Cortex of kidney (tissue), 1 donor: ENCODE measurements at places on chromosomes 1 and 21.

- no peak for DNase-seq
These were observed 145.7 kb upstream of the BARHL2 start for GRCh38 chr1:90862782-90863181.

DNA sequence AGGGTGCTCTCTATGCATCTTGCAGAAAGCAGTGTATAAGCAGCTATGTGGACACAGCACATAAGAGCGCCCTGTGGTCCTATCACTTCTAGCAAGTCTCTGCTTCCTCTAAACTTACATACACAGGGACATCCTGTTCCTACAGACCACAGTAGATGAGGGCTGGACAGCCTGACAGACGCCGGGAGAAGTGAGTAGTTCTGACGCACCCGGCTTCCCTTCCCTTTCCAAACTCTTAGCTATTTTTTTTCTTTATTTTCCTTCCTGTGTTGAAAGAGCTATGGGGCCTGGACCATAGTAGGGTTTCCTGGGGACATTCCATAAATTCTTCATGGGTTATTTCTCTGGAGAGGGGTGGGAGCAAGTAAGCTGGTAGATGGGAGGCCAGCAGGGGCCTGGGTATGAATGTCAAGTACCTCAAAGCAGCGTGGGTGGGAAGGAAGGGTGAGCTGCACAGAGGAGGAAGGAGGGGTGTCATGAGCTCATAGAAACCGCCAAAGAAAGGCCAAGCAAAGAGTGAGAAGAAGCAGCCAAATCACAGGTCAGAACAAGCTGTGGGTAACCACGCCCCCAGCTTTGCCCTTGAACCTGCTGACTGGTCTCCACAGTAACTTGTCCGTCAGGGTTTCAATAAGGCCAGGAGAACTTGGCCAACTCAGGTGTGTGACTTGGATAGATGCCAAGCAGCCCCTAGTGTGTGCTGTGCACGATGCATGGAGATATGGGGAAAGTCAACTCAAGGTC, 36.6 kb downstream of the PLXNA2 start:
- DNase-seq: no peak

- DNase-seq: no peak
These were observed 195.4 kb upstream of the RUNX1 start for GRCh38 chr21:35244514-35244913.

GRCh38 chr1:168470901-168471431, 72.8 kb downstream of the XCL2 start:
- DNase-seq: no peak

DNA sequence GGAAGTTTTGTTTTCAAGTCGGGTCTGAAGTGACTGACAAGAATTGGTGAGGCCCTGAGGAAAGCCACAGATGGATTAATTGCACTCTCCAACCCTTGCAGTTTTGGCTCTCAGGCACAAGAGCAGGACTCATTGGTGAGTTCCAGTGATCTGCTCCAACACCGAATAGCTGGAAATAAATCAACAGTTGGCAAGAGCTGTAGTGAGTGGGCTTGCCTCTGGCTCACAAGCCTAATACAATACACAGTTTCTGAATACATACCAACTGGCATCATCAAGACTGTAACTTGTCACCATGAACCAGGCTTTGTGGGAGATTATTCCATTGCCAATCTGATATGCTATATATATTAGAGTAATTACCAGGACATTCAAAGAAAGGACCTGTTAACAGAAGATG, 131.6 kb downstream of the GRIK1 start:
- no peak for DNase-seq

DNA sequence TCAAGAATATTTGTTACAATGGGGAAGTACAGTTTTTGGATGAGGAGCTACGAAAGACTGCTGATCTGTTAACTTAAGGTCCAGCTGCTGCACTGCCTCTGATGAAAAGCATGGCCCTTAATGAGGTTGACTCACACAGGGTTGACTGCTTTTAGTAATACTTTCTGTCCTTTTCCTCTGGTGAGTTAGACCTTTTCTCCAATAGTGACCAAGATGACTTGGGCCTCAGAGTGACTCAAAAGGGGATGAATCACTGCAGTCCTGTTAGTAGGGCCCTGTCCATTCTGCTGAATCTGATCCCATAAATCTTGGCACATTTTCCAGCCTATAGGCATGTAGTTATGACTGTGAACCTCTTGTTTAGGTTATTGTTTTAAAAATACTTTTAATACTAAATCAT, 2.7 kb downstream of the DISP1 start:
- DNase-seq: no peak

DNA sequence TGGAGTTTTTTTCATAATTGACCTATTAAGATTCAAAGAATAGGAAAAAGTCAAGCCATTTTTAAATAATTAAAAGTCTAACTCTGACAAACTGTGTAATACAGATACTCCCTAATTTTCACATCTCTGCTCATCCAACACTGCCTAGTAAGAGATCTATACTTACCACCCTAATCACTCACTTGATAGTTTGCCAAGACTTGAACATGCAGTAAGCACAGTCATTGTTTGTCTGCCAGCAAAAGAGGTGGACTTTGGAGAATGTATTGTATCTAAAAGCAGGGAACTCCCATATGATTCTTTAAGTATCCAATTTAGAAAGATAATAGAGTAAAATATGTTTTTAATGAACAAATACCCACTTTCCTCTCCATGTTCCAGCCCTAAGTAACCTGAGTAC, 15.5 kb downstream of the TMEM59 start:
- no peak for DNase-seq

GRCh38 chr1:238101923-238102322, 211.2 kb upstream of the ZP4 start:
- DNase-seq: no peak

DNA sequence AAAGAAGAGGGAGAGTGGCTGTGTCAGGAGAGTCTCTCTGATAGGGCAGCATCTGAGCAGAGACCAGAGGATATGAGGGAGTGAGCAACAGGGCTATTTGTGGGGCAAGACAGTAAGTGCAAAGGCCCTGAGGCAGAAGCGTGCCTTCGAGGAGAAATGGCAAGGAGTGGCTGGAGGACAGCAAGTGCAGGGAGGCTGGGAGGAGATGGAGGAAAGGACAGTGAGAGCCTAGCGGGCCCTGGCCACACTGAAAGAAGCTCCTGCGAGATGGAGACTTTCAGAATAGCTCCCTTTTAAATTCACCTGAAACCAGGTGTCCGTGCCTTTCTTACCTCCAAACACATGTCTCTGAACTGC, 25.2 kb downstream of the EXOC8 start:
- DNase-seq: no peak

GRCh38 chr1:77541162-77541545, 141.3 kb downstream of the ZZZ3 start:
- DNase-seq: no peak

DNA sequence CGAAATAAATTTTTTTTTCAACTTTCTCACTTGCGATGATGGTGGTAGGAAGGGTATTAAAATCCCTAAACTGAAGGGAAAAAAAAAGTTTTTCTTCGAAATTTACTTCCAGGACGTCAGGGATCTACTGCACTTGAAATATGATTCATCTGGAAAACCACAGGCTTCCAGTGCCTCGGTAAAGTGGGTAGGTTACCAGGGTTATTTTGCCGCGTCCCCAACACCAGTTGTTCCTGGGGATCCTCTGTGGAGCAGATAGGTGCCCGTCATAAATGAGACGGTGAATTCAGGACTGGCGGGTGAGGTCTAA, 773 bp downstream of the RABIF start:
- DNase-seq: no peak

- DNase-seq: no peak
These were observed 6.8 kb downstream of the SSU72 start for GRCh38 chr1:1567891-1568291.

GRCh38 chr1:150985179-150985825, 3.2 kb downstream of the ANXA9 start:
- DNase-seq: no peak

DNA sequence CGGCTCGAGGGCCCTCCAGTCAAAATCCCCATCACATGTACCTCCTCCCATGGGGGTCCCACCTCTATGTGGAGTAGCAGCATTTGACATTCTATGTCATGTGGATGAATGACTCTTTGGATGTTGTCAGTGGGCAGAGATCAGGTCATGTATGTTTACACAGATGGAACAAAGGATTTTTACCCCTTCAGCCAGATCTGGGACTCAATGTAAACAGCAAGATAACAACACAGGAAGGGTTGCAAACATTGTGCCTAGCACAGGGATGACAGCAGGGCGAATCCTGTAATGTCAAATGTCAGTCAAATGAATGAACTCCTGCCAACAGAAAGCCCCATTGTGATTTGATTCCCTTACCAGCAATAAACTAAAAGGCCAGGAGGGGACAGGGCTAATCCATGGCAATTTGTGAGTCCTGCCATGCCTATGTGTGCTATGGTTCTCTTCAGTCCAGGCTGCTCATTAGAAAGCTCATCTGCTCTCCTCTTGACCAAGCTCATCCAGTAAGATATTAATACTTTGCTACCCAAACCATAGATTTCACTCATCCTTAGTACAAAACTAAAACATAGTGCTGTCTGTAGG, 60.3 kb downstream of the PGBD5 start:
- no peak for DNase-seq

GRCh38 chr21:45539046-45539795, 3.0 kb downstream of the SLC19A1 start:
- no peak for DNase-seq

DNA sequence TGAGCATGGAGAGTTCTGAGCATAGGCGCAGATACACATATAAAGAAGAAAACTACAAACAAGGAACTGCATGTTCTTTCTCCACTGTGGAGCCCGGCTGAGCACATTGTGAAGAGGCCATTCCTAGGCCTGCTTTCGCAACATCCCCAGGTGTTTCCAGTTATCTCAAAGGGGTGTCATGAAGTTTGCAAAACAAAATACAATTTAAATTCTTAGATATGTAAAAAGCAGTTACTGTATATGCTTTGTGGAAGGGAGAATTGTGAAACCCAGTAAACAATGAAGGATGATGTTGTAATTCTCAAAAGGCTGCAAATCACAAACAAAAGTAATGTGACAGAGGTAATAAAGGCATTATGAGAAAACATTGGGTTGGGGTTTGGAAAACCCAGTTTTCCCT, 98.6 kb upstream of the ZNF644 start:
- DNase-seq: no peak

DNA sequence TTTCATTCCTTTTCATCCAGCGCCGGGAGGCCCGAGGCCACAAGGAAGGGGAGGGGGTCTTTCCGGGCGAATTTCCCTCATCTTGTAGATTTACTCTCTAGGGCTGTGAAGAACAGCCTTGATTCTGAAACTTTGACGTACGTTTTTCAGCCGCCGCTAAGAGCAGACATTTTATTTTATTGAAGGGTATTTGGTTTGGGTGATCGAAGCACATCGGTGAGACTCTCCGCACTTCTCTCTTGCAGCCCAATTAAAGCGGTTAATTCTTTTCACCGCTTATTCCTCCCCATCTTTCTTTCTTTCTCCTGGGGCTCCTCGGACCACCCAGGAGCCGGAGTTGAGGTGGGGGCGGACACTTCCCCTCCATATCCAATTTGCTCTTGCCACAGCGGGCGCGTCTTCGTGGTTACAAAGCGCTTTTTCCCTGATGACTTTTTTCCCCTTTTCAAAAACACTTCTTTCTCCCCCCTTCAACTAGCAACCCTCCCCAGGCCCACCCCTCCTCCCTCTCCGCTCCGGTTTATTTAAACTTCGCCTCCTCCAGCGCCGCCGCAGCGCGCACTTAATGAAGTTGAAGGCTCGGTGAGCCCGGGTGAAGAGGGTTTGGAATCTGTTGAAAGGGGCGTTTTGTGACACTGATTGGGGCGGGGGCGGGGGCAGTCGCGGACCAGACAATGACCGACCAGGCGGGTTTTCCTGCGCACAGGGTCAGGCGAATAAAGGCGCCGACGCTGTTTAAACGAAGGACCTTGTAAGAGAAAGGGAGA, 5.9 kb downstream of the FOXD2 start:
- no peak for DNase-seq

- DNase-seq: no peak
These were observed 114.4 kb downstream of the PIK3R3 start for GRCh38 chr1:46017876-46018503.

DNA sequence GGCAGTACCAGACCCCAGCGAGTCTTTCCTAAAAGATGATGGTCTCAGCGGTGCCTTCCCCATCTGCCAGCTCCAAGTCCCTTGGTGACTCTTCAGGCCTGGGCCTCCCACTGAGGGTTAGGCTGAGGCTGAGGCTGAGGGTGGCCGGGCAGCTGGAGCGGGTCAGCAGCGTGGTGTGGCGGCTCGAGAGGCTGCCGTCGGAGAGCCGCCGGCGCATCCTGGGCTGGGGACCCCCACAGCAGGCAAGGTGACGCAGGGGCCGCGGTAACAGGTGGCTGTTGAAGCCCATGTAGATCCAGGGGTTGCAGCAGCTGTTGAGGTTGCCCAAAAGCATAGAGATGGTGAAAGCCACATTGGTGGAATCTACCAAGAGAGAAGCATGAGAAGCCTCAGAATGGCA, 7.0 kb downstream of the AVPR1B start:
- DNase-seq: no peak

DNA sequence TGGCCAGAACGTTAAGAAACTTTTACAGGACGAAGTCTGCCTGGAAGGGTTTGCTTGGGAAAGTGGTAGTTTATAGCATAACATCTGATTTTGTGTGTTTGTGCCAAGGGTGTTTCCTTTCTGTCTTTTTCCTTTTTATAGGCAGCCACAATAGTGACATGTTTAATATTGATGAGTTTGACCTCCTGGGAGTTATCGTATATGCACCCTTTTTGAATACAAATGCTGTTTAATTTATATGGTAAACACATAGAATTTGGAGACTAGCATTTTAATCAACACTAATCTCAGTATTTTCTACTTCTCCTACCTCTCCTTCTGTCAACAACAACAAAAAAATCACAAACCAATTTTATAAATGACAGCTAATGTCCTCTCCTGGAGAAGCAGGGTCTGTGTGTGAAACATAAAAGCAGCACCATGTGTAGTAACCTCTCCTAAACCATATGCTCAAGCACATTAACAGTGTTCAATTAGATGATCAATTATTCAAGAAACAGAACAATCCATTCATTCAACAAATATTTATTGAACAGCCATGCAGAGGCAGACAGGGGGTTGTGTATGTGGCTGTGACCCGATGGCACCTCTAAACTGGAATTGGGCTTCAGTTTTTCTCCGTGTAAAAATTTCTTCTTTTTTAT, 604 bp upstream of the FMN2 start:
- no peak for DNase-seq

DNA sequence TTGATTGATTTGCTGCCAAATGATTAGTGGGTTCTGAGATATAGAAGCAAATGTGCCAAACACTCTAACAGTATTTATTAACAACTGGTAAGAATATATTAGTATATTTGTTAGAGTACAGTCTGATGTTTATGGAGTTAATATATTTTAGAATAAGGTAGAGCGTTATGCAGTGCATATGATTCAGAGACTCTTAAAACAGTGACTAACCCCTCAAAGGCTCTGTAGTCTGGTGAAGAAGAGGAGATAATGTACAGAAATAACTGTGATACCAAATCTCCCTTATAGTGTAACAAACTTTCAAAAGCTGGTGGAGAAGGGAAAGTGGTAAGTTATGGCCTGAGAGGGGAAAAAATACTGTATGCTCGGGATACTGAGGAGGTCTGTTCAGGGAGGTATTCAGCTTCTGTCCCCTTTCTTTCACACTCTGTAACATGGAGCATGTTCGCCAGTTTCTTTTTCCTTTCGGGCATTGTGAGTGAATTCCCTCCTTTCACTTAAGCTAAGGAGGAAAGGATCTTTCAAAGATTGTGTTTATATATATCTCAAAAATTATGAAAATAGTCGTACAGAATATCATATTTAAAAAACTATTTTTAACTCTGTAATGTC, 121.2 kb downstream of the ADGRL2 start:
- no peak for DNase-seq
